ENCODE measurements at places on chromosomes 1 and 21.

DNA sequence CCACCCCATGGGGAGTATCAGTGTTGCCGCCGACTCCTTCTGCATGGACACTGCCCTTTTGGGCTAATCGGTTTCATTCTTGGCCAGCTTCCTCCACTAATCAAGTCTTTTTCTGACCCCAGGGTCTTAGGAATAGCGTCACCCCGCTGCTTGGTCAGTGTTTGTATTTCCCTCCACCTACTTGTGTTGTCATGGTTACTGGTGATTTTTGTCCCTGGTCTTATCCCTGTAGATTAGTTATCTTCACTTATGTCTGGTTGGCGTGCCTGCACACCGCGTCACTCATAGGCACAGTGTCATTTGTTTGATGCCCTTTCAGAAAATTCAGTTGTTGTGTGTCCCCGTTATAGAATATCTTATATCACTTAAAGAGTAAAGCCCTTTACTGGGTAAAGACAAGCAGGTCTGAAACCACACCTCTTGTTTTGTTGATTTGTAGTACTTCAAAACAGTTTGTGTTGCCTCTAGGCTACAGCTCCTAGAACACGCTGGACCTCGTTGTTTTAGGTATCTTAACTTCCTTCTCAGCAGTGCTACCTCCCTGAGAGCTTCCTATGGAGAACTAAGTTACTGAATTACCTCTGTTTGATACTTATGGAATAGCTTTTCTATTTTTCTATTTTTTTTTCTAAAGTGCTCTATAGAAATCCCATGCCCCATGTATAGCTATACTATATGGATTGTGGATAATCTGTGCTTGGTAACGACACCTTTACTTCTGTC is 868 bp downstream of the PPP1R12B start:
- DNase-seq: peak; percentile 46

DNA sequence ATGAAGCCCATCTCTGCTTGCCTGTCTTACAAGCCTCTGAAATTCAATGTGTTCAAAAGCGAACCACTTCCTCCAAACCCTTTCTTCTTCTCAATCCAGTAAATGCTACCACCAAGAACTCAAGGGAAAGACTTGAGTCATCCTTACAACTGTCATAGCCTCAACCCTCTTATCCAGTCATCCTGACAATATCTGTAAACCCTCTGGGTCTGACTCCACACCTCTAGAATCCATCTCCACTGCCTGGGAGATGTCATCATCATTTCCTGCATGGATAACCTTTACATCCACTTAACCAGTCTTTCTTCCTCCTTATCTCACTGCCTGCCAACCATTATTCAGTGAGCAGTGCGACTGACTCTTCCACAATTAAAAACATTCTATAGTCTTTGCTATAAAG is 441.1 kb downstream of the SETD4 start:
- peak; percentile 95 for DNase-seq

DNA sequence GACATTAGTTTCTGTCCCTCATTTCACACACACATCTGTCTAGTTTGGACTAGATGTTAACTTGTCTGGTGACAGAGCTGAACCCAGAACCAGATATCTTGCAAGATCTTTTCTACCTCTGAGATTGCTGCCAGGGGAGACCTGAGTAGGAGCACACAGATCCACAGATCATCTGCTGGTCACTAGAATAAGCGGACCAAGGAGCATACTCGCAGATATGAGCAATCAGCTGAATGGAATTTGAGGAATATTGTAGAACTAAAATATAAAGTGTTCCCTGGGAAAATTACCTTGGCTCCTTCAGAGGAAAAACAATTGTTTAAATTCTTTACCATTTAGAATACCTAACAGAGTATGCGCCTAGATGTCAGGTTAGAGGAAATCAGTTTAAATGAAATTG is 90.7 kb downstream of the TNFSF18 start:
- no peak for DNase-seq

DNA sequence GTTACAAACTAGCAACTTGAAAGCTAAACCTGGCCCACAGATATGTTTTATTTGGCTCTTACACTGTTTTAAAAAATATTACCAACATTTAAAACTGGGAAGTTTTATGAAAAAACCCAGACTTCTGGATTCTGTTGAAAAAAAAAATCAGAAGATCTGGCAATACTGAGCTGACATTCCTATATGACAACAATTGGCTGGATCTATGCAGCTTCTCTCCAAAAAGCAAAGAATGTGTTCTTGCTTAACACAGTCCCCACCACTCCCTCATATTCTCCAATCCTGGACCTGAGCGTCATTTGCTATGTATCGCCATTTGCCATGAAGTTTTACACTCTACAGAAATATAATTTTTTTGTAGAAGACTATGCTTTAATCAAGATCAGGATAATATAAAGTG is 859.6 kb downstream of the LTN1 start:
- no peak for DNase-seq

- DNase-seq: peak; percentile 51
Observed at GRCh38 chr1:198156111-198156744, 570 bp upstream of the NEK7 start.

- DNase-seq: no peak
Observed at GRCh38 chr1:173328961-173329360, 121.8 kb upstream of the TNFSF4 start.

- DNase-seq: no peak
Observed at GRCh38 chr1:150477320-150477719, 9.9 kb upstream of the TARS2 start.

DNA sequence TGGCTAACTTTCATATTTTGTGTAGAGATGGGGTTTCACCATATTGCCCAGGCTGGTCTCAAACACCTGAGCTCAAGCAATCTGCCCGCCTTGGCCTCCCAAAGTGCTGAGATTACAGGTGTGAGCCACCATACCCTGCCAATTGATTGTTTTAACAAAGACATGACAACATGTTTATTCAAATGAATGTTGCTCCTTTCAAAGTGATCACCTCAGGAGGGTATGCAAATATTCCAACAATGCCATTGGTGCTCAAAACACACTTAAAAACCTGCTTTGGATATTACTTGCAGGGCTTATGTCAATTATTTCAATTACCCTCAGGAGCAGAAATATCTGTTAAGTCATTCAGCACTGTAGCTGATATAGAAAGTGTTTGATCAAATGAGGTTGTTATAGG is 7.9 kb downstream of the LAX1 start:
- DNase-seq: no peak

- peak; percentile 79 for DNase-seq
Observed at GRCh38 chr1:27300341-27301051, 21.5 kb upstream of the TMEM222 start.

- DNase-seq: no peak
Observed at GRCh38 chr1:199597152-199597551, 430.4 kb upstream of the NR5A2 start.

- DNase-seq: peak; percentile 44
Observed at GRCh38 chr1:178196631-178197030, 102.7 kb downstream of the RASAL2 start.

- no peak for DNase-seq
Observed at GRCh38 chr1:113353580-113353979, 36.7 kb upstream of the MAGI3 start.

All from RCC 7860 (cell line).